Substantia nigra (tissue), 51 donors: ENCODE measurements at places on chromosomes 2 and 18.

GRCh38 chr2:178512484-178512883, 32.2 kb downstream of the PLEKHA3 start:
- no peak for DNase-seq

- DNase-seq: no peak
These were observed 98.0 kb downstream of the DYM start for GRCh38 chr18:49362431-49362830.

GRCh38 chr2:55610954-55611743, 6.3 kb downstream of the PPP4R3B start:
- no peak for DNase-seq

- DNase-seq: no peak
These were observed 709.9 kb upstream of the PKDCC start for GRCh38 chr2:41337956-41338355.

- DNase-seq: no peak
These were observed 29.3 kb upstream of the MEX3C start for GRCh38 chr18:51226587-51227350.

- no peak for DNase-seq
These were observed 8.4 kb downstream of the RSAD2 start for GRCh38 chr2:6885968-6886367.

DNA sequence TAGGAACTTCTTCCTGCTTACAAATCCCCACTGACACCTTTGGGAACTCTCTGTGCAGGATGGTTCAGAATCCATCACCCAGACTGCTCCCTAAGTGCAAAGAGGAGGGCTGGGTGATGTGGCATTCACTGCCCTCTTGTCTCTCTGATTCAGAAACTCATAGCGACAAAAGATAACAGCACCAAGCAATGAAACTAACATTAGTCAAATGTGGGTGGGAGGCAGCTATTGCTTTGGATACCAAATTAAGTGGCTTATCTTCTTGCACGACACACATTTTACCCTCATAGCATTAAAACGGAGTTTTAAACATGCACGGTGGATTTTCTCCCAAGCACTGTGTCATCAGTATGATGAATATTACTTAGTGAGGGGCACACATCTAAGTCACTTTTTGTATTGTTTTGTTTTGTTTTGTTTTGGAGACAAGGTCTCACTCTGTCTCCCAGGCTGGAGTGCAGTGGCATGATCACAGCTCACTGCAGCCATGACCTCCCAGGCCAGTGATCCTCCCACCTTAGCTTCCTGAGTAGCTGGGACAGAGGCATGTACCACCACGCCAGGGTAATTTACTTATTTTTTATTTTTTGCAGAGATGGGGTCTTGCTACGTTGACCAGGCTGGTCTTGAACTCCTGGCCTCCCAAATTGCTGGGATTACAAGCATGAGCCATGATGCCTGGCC, 40.9 kb upstream of the NEB start:
- DNase-seq: no peak

DNA sequence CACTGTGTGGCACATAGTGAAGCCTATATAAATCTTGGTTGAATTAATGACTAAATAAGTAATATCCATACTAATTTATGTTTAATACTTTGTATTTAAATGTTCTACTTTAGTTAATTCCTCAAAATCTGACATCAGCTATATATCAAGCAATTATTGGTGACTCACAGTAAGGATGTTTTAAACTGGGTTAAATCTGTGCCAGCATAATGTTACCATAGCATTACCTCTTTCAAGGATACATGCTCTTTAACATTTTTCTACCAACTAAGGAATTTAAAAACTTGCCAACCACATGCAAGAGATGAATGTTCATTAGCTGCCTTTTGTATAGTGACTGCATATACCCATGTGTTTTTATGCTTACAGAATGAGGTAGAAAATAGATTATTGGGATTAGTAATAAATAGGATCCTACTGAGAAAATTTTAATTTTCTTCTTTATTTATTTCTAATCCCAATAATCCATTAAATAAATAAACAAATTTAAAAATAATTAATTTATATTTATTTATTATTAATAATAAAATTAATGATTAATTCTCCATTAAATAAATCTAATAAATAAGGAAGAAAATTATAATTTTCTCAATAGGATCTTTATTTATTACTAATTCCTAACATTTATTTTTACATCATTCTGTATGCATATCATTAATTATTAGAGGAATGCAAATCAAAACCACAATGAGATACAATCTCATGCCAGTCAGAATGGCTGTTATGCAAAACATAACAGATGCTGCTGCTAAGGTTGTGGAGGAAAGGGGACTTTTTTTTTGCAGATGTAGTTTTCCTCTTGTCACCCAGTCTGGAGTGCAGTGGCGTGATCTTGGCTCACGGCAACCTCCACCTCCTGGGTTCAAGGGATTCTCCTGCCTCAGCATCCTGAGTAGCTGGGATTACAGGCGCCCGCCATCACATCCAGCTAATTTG, 410.7 kb upstream of the DSEL start:
- no peak for DNase-seq

DNA sequence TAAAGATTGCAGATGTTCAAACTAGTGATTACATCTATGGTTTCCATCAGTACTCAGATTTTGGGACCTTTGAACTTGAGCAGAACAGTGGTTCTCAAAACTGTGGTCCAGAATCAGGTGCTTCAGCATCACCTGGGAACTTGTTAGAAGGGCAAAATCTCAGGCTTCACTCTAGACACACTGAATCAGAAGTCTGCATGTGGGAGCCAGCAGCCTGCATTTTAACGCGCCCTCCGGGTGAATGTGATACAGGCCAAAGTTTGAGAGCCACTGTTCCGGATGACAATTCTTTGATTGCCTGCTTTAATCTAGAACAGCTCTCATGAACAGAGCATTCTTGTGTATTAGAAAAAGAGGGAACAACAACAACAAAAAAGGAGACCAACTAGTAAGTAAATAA, 261.7 kb downstream of the GPD2 start:
- DNase-seq: no peak

GRCh38 chr2:106664669-106665068, 177.5 kb downstream of the CD8B2 start:
- DNase-seq: no peak

DNA sequence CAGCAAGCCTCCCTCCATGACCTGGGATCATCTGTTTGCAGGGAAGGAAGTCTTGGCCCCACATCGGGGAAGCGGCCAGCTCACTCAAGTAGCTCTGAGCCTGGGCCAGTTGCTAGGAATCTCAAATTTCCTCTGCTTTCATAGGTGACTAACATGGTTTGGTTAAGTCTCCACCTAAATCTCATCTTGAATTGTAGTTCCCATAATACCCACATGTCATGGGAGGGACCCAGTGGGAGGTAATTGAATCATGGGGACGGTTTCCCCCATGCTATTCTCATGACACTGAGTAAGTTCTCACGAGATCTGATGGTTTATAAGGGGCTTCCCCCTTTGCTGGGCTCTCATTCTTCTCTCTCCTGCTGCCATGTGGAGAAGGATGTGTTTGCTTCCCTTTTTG, 75.2 kb downstream of the LBH start:
- DNase-seq: no peak

DNA sequence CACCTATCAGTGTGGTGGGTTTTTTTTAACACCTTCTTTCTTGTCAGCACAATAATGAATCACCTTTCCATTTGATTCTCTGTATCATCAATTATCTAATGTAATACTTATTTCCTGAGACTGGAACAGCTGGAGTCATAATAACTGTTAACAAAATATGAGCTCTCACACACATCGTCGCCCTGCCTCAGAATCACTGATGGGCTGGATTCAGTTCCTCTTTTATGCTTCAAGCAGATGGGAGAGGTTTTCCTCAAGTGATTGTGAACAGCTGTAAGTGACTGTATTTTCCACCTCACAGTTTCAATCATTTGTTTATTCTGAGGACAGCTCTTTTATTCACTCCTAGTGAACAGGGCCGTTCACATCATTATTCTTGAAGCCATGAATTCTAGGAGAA, 330.2 kb downstream of the DSC3 start:
- DNase-seq: no peak

DNA sequence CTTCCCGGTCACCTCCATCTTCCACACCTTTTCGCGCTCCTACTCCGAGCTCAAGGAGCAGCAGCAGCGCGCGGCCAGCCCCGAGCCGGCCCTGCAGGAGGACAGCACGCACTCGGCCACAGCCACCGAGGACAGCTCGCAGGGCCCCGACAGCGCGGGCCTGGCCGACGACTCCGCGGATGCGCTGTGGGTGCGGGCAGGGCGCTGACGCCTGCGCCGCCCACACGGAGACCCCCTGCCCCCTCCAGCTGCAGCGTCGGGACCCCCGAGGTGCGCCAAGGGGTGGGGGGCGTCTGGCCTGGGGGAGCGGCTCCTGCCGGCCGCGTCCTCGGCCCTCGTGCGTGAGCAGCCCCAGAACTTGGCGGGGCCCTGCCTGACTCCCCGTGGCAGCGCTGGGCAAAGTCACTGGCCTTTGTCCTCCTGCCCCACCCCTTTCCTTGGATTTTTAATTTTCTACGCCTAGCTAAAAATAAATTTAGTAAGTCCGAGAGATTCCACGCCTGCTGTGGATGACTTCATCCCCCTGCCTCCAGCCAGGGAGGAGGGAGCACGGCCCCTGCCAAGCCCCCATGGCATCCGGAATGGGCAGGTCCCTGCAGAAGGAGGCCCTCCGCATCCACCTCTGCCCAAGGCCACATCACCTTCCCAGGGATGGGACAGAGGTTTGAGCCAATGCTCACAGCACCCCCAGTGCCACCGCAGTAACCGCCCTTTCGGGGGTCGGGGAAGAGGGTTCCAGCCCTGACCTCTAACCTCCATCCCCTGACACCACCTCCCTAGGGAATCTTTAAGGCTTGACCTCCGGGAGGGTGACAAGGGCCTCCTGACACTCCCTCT, 51.6 kb downstream of the SLC66A2 start:
- no peak for DNase-seq

GRCh38 chr2:226185616-226186211, 613.9 kb downstream of the IRS1 start:
- no peak for DNase-seq

DNA sequence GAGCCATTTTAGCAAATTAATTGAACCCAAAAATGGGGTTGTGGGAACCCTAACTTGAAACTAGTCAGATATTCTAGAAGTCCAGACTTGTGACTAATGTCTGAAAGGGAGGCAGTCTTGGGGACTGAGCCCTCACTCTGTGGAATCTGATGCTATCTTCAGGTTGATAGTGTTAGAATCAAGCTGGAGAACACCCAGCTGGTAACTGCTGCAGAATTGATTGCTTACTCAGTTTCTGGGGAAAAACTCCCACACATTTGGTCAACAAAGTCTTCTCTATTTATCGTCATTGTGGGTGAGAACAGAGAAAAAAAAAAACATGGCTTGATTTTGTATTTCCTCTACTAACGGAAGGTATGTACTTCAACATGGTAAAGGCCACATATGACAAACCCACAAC, 1925.8 kb upstream of the CELF4 start:
- DNase-seq: no peak

GRCh38 chr2:134243244-134243643, 10.6 kb upstream of the MGAT5 start:
- no peak for DNase-seq

- no peak for DNase-seq
These were observed 11.3 kb downstream of the NCL start for GRCh38 chr2:231452799-231453508.

DNA sequence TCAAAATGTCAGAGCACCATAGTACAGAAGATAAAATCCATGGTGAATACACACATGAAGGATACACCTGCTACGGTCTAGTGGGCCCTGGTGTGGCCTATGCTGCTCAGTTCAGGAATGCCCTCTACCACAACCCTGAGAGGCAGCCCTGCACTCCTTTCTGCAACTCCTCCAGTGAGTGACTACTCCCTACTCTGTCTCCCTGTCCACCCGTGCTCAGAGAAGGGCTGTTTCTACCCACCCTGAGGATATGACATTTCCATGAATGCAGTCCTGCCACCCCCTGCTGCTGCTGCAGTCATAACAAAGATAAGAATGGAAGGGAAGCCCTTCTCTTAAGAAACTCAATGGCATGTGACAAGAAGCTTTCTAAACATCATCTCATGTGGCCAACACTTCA, 137.0 kb downstream of the EN1 start:
- DNase-seq: no peak

DNA sequence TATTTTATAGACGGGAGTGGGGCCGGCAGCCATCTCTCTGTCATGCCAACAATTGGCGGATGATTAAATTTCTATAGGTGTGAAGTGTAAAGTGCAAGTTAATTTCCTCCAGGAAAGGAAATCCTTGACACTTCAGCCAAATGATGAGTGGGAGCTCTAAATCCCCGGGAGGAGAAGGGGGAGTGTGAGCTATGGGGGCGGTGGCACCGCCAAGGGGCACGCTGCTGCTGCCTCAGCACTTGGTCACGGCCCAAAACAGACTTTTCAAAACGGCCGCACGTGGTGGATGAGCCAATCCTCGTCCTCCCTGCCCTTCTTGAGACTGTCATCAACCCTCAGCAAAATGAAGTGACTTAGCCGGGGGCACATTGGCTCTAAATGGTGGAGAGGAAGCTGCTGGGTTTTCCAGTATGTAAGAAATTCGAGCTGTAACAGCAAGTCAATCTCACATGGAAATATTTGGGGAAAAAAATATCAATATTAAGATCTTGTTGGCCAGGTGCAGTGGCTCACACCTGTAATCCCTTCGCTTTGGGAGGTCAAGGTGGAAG, 200.8 kb downstream of the TFCP2L1 start:
- no peak for DNase-seq

DNA sequence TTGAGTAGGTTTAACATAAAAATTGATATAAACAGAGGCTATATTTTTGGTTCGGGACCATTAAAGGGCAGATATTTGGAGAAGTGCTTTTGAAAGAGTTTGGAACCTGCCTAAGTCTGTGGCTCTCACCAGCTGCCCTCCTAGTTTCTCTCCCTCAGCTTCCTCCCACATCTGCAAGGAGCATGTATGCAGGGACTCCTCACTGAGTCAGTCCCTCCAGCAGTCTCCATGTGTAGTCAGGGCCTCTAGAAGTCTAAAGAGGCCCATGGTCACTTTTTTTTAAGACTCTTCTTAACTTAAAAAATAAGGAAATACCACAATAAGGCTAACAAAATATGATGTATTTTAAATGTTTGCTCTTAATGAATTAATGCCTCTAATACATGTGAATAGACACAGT, 220.0 kb upstream of the TANK start:
- no peak for DNase-seq

DNA sequence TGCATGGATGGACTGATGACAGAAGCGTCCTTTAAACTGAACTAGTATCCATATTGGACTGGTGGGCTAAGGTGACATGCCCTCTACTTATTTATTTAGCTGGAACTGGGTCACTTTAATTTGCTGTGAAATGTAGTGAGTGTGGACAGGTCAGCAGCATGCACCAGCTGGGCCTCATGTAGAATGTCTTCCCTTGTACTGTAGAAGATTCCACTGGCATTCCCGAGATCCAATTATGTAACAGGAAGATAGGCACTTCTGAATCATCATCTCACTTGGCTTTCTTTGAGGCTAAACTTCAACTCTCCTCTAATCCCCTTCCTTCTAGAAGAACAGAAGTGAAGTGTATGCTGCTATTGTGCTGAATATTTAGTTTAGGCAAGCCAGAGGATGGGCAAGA, 296.2 kb downstream of the SLC8A1 start:
- no peak for DNase-seq

- no peak for DNase-seq
These were observed 19.3 kb downstream of the PAIP2B start for GRCh38 chr2:71207601-71208000.
